CD8-positive, alpha-beta T cell (primary cell): ENCODE measurements at places on chromosomes 3 and 15.

- no peak for DNase-seq
These were observed 26.1 kb downstream of the TFRC start for GRCh38 chr3:196055683-196056270.

DNA sequence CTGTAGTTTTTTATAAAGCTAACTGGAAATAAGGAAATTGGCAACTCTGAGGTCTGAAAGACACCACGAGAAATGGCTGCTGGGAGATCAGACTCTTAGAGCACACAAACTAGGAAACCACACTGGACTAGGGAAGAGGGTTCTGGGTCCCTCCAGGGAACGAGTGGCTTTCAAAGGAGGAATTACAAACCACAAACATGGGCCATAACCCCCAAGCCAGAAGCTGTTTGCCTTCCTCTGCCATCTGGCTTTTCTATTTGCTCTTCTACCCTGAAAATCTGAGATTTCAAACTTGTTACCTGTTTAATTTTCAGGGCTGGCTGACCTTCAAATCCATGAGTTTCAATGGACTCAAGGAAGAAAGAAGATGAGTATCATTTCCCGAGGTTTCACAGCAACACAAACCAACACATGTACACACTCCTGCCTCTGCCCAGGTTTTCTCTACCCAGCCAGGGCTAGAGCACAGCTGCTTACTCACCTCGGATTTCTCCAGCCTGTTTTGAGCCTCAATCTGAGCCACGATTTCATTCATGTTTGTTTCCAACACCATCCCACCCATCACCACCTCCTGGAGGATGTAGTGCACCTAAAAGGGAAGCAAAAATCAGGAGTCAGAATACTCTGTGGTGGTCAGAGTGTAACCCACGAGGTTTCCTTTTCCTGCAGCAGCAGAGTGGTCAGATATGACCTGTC is 22.6 kb upstream of the ANPEP start:
- DNase-seq, result no peak

- DNase-seq, result no peak
These were observed 347.2 kb upstream of the UMPS start for GRCh38 chr3:124383051-124383450.

GRCh38 chr3:116166121-116166520 is 279.2 kb downstream of the LSAMP start:
- no peak for DNase-seq

DNA sequence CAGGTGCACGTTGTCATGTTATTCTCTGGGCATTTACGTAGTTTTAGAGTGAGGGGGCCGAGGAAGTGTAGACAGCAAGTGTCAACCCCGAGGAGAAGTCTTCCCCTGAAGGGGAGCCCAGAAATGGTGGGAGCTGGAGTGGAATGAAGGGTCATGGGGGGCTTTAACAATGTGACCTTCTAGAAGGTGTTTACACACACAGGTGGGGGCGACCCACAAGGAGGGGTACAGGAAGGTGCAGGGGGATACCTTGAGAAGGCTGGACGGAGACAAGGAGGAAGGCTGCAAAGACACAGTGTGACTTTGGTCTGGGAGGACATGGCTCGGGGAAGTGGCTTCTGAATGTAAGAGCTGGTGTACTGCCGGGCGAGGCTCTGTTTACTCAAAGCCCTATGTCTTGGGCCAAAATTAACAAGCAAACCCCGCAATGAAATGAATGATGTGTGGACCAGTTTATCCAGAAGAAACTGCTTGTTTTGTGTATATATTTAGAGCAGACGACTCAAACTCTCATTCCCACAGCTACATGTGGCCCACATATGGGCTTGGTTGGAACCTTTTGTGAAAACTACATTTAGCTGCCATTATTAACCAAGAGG is 18.7 kb downstream of the TRPM1 start:
- DNase-seq, result no peak

GRCh38 chr3:134709076-134709475 is 58.3 kb upstream of the KY start:
- no peak for DNase-seq

DNA sequence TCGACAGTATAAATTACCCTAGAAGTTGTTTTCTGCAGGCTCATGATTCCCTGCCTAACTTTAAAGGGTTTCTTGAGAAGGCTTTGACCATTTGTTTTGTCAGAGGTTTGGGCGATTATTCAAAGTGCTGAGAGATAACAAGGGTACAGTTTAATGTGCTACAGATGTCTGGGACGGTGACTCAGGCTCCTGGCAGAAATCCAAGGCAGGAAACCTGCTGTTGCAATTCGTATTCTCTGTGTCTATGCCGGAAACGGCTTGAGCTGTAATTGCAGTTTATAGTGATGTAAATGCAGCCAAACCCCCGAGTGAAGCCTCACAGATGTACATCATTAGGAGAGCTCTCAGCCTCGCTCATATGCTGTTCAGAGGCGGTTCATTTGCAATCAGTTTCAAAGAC is 65.6 kb downstream of the SYNPR start:
- DNase-seq, result peak; percentile 21

DNA sequence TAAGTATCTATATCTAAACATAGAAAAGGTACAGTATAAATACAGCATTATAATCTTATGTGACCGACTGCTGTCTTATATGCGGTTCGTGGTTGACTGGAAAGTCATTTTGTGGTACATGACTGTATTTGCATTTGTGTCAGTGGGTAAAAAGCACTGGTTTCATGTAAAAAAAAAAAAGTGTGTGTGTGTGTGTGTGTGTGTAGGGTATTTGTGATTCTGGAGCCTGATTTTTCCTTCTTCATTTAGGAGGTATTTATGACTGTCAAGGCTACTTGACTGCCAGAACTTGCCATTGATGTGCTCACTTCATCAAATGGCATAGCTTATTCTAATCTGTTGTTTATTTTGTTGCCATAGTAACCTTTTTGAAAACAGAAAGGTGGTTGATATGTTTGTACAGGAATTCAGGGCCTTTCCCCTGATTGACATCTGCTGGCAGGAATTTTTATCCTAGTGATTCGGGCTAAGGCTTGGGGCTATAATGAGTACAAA is 63.2 kb downstream of the AKAP13 start:
- DNase-seq, result no peak

GRCh38 chr3:151580591-151580990 is 119.7 kb upstream of the IGSF10 start:
- DNase-seq, result no peak

DNA sequence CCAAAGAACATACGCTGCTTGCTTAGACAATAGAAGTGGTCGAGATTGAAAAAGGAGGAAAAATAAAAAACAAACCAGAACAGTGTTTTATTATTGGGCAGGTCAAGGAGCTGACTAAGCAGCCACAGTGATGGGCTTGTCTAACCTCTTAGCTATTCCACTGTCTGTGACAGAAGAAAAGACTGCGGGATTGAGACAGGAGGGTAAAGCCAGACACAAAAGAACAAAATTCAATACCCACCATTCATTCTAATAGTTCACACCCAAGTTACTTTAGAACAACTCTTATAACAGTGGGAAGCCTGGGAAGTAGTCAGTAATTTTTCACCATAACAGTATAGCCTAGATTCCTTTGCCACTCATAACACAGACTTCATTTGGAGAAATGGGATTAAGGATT is 435.4 kb downstream of the MFSD1 start:
- DNase-seq, result no peak

- no peak for DNase-seq
These were observed 15.7 kb downstream of the CHST13 start for GRCh38 chr3:126539558-126540250.
